Uterus (tissue), 4 donors: ENCODE measurements at places on chromosomes 7 and 10. TPM values are rescaled to one million over a fixed set of nuclear protein-coding genes. Genes with fewer than 3 reads are reported as not detected.

- no peak for DNase-seq
These were observed 201.6 kb downstream of the SH2D4B start for GRCh38 chr10:80739328-80739727.

DNA sequence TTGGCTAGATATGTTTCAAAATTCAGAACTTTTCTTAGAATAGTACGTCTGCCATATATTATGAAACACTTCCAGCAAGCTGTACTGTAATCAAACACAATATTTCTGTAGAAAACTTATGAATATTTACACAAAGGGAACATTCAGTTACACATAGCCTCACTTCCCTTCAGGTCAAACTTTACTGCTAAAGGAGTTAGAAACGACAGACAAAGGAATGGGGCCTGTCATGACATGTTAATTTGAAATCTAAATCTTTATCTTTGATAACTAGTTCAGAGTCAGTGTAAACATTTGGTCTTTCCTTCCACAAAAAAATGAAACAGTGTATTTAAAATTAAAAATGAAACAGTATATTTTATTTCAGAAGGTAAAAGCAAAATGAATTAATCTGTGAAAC lies 1.0 kb upstream of the CROT start:
- DNase-seq = no peak

DNA sequence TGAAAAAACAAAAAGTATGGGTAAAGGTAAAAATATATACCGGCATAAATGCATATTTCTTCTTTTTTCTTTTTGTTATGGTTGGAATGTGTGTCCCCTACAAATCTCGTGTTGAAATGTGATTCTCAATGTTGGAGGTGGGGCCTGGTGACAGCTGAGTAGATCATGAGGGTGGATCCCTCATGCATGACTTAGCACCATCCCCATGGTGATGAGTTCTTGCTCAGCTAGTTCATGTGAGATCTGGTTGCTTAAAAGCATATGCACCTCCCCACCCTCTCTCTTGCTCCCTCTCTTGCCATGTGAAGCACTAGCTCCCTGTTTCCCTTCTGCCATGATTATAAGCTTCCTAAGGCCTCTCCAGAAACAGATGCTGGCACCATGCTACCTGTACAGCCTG lies 93.3 kb downstream of the HYCC1 start:
- no peak for DNase-seq

DNA sequence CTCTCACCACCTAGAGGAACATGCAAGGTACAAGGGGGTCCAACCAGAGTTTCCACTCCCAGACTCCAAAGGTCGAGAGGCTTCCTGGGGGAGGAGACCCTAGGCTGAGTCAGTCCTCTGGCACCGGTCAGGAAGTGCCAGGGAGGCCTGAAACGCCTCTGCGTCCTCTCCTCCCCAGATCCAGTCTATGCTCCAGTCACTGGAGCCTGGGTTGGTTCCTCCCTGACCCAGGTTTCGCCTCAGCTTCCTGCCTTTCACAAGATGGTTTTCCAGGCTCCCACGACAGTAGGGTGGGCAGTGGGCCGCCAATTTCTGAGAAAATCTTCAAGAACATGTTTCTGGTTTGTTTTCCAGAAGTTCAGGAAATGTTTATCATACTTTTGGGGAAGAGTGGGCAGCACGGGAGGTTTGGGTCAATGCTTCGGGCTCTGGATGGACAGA lies 30.0 kb downstream of the DUSP5 start:
- no peak for DNase-seq

Gene PRTFDC1
- total RNA-seq = 38.7 TPM

Gene CFTR
- total RNA-seq = under 0.01 TPM
